ENCODE measurements at places on chromosomes 7 and 10.

- no peak for DNase-seq
Observed at GRCh38 chr10:133235265-133235855, 2.3 kb upstream of the VENTX start.

DNA sequence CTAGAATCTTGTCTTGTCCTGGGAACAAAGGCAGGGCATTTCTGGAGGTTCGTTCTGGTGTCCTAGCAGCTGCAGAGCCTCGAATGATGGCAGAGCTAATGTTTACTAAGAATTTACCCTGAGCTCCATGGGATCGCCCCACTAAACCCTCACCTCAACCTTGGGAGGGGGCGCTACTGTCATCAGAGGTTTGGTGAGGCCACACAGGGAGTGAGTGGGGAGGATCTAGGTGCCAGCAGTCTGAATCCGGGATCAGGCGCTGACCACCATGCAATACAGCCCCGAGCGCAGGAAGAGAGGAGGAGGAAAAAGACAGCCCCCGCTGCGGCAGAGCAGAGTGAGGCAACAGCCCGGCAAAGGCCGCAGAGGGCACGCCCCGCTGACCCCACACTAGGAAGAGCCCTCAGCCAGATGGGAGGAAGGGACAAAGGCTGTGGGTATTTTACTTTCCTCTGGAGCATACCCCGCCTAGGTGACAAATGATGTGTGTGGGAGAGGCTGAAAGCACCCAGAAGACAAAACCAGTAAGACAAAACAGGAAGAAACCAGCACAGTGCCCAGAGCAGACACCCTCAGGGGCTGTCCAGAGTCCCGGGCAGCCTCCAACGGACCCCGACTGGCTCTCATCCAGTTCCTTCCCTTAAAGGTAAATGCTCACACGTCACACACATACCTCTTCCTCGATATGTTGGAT, 103.5 kb downstream of the FAM53B start:
- DNase-seq, result no peak

DNA sequence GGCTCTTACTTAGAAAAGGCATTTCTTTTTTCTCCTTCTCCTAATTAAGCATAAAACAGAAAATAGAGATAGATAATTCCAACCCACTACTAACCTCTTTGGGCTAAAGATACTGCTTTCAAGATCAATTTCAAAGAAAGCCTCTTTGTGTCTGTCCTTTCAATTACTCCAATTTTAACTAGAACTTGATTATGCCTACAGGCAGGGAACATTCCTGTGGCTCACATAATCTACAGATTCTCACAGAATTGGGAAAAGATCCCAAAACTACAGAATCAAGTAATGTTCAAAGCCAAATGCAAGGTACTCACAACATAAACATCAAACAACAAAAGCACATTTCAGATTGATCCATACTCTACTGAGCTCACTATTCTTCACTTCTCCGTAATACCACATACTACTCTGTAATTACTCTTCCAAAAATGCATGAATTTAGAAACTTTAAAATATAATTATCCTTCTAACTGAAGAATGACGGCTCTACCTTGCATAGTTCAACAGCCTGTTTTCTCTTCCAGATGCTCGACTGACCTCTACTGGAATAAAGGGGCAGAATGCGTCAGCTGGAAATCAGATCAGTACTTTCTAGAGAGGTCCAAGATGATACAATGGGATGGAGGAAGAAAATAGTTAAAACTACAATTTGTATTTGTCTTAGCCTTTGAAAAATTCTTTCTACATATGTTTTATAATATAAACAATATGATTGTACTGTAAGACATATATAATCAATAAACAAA, 3.9 kb downstream of the MTERF1 start:
- no peak for DNase-seq

DNA sequence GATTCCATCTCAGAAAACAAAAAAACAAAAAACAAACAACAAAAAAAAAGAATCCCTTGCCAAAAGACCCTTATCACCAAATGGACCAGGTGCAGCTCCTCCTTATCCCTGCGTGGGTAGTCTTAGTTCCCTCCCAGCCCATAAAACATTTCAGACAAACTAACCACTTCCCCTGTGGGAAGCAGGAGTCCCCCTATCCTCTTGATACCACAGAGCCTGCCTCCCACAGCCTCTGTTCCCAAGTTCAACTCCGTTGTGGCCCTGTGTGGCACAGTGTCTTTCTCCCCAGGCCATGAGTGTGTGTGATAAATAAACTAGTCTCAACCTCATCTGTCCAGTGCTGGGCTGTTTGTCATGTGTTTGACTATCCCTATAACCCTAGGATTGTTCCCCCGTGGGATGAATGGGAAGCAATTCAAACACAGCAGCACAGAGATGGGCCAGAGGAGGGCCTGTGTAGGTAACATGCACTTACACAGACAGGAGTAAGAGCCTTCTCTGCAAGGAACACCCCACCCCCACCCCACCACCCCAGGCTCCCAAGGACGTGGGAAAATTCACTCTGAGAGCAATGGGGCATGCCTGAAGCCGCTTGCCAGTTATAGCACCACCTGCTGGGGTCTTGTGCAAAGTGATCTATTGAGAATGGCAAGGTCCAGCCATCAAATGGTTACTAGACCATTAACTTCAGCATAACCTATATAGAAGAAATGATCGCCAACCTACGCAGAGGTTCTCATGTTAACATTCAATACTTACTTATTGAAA, 147.1 kb upstream of the GHITM start:
- no peak for DNase-seq

- no peak for DNase-seq
Observed at GRCh38 chr7:2624293-2624886, 7.4 kb upstream of the TTYH3 start.

- no peak for DNase-seq
Observed at GRCh38 chr7:47441796-47442604, 139.9 kb downstream of the TNS3 start.
